Activated T-helper 1 cell treated with anti-CD3 and anti-CD28 coated beads, Interleukin-2, amount 50 U/mL, for 16 hours (primary cell): ENCODE measurements at places on chromosomes 7 and 10.

DNA sequence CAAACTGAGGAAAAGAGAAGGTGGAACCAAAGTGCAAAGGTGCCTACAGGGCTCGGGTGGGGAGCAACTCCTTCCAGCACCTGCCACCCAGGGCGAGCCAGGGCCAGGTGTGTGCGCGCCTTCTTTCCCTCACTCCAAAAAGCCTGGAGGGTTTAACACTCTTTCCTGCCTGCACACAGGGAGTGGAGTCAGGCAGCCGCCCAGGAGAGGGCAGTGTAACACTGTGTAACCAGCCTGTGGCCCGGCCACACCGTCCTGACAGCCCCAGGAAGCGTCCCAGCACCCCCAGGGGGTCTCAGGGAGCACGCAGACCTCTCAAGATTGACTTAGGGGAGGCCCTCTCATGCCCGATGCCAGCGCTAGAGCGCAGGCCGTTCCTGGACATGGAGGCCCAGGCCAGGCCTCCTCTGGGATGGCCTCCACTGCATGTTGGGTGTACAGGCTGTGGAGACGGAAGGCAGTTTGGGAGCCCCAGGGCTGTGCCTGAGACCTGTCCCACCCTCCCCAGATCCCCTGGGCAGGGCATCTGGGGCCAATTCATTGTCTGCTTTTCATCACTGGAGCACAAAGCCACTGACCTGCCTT lies 13.4 kb downstream of the BRI3 start:
- DNase-seq = no peak

- peak; percentile 19 for DNase-seq
These were observed 338.2 kb upstream of the PRKCQ start for GRCh38 chr10:6918305-6918704.

DNA sequence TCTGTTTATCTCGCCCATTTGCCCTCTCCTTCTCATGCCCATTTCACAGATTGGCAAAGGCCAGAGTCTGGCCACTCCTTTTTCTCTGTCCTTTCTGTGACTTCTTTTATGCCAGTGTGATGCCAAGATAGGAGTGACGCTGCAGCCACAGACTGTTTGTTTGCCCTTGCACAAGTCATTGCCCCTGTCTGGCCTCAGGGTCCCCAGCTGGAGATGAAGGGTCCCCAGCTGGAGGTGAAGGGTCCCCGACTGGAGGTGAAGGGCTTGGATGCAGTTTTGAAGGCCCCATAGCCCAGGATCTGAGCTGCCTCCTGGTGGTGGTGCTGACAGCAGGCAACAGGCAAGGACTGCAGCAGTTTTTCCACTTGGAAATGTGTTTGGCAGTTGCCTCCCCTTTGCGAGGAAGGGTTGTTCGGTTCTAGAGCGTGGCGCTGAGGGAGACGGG lies 50.8 kb upstream of the SLC29A3 start:
- DNase-seq = no peak

DNA sequence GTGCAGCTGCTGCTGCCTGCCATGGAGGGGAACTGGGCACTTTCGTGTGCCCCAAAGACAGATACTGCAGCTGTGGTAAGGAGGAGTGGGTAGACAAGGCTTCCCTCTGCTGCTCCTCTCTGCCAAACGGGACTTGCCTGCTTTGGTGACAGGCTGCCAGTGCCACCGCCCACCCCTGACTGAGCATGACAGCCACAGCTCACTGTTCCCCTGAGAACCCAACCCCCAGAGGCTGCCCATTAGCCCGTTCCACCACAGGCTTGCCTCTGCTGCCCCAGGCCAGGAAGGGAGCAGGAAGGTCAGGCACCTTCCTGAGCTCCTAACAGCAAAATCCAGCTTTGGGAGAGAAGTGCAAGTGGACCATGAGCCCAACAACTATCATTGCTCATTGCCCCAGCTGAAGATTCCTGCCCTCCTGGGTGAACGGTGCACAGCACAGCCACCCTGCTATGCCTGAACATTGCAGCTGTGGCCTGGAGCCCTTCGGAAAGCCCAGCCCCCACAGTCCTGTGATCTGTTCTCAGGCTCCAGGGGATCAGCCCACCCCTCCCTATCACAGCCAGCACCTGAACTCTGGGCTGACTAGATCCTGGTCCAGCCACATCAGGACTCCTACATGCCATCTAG lies 58.7 kb upstream of the ANTXRL start:
- no peak for DNase-seq

DNA sequence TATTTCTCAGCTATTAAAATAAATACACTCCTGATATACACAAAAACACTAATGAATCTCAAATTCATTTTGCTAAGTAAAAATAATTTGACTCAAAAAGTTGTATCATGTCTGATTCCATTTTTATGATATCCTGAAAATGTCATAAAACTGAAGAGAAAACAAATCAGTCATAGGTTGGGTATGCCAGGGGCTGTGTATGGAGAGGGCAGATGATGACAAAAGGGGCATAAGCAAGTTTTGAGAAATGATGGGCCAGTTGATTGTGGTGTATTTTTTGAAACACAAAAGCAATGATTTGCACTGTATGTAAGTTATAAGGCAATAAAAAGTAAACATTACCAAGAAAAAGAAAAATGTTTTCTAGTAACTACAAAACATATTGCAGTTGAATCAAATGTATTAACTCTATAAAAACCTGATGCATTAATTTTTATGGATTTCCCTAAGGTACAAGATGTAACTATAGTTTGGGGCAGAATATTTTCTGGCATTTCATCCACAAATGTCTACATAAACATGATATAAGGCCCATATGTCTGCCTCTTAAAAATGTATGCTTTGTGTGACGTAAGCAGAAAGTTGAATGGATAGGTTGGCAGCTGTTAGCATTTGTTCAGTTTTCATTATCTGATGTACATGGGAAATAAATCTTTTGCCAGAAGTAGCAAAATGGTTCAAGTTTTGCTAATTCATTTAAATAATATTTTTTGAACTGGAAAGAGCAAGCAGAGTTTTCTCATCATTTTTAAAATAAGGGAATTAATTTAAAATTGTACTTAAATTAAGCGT lies 35.1 kb upstream of the ING3 start:
- no peak for DNase-seq

DNA sequence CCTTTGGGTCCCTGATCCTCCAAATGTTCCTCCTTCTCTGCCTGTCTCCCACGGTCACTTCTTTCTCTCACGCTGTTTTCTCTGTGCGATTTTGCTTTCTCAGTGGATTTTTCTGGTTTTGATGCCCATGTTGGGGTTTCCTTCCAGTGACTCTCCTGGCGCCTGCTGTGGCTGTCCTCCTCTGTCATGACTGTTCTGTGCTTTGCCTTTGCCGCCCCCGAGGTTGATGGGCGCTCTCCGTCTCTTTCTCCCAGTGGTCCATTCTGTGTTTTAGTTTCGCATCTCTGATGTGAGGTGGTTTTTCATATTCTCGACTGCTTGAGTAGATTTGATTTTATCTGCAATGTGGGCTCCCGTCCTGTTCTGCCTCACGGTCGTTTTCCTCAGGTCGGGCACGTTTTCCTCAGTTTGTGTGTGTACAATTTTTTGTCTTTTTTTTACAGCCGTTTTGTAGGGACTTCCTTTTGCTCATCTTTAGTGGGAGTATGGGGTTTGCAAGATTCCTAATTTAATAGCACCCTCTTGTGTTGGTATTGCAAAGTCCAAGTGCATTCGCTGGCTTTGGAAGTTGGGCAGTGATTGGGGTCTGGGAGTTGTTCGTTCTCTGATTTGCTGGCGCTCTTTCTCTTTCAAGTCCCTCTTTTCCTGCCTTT lies 100.0 kb downstream of the INPP5A start:
- no peak for DNase-seq

DNA sequence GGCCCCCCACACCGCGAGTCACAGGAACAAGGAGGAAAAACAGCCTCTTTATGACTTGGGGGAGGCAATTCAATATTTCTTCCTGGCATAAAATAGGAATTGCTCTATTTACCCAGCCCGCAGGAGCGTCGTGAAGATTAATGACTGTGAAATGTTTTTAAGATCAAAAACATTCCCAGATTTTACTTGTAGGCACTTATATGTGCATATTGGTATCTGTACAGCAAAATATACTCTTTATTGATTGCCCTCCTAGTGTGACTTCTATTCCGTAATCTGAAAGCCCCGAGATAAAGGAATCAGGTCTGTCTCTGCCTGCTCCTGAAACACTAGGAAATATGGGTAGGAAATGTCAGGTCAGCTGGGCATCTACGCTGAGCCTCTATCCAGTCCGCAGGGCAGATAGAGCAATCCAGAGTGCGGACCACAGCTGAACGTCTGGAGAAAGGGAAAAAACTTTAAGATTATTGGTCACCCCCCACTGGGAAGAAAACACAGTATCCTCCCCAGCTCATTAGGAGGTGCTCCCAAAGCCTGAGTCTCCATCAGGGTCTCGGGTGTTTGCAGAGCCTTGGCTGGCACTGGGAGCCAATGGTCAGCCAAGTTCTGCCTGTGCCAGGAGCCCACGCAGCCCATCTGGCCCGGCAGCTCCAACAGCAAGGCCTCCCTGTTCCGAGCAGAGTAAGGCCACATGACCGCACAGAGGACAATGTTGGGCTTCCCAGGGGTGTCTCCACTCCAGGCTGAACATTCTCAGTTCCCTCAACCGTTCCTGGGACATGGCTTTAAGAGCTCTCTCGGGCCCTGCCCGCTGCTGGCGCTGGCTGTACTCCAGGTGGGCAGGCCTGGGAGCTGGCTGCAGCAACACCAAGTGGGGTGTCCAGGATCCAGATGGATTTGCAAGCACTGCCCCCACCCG lies 7.7 kb downstream of the CTBP2 start:
- DNase-seq = no peak
